ENCODE measurements at places on chromosomes 1 and 21. TPM values are rescaled to one million over a fixed set of nuclear protein-coding genes. Genes with fewer than 3 reads are reported as not detected.

- H3K4me1 ChIP-seq, result no peaks in the 10 kb centered on the region
- no peaks in the 10 kb centered on the region for H3K27me3 ChIP-seq
- H3K36me3 ChIP-seq, result no peaks in the 10 kb centered on the region
- H3K27ac ChIP-seq, result peak overlapping the region; percentile 93
- peak; percentile 77 for DNase-seq
- H3K4me3 ChIP-seq, result peak overlapping the region; percentile 94
Observed at GRCh38 chr1:150235294-150235851, 539 bp downstream of the ANP32E start.

- DNase-seq, result no peak
- no peak overlapping the region for H3K4me3 ChIP-seq
- H3K27me3 ChIP-seq, result no peaks in the 10 kb centered on the region
- no peaks in the 10 kb centered on the region for H3K36me3 ChIP-seq
Observed at GRCh38 chr1:25609921-25610320, 6.7 kb upstream of the MAN1C1 start.

DNA sequence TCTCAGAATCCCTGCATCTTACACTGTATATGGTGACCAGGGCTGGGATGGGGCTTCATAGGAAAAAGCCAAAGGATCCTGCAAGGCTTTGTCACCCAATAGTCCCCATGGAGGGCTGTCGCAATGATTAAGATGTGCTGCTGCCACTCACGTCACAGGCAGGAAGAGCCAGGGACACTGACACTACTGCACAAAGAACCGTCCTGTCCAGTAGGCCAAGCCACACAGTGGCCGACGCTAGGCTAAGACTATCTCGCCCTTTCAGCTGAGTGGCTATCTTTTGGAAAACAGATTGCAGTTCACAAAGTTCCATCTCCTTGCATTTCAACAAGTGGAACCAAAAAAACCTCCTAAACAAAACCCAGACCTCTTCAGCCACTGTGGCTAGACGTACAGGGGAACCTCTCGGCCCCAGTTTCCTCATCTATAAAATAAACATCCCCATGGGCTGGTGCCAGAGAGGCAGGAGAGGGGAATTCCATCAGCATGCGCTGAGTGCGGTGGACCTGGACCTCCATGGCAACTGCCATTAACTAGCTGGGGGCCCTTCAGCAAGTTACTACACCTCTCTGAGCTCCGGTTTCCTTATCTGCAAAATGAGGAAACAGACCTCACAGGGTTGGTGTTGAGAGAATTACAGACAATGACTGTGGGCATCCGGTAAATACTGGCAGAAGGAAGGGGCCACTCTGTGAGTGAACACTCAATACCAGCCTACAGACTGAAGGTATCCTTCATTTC, 8.7 kb downstream of the CAPZB start:
- no peak overlapping the region for H3K27ac ChIP-seq
- no peak overlapping the region for H3K4me3 ChIP-seq
- no peaks in the 10 kb centered on the region for H3K27me3 ChIP-seq

DNA sequence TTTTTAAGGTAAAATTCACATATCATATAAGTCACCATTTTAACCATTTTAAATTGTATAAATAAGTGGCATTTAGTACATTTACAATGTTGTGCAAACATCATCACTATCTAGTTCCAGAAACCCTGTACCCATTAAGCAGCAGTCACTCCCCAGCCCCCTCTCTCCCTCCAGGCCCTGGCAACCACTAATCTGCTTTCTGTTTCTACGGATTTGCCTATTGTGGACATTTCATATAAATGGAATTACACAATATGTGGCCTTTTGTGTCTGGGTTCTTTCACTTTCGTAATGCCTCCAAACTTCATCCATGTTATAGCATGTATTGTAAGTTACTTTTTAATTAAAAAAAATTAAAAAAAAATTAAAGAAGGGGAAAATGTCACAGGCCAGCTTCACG, 58.0 kb upstream of the RAB3GAP2 start:
- H3K27ac ChIP-seq, result no peak overlapping the region
- no peak overlapping the region for H3K4me3 ChIP-seq
- no peaks in the 10 kb centered on the region for H3K4me1 ChIP-seq
- no peak for DNase-seq

GRCh38 chr1:230778916-230779590, 31.9 kb downstream of the CAPN9 start:
- no peaks in the 10 kb centered on the region for H3K27me3 ChIP-seq
- H3K36me3 ChIP-seq, result no peaks in the 10 kb centered on the region
- H3K27ac ChIP-seq, result no peak overlapping the region
- H3K4me1 ChIP-seq, result no peaks in the 10 kb centered on the region

GRCh38 chr1:94325377-94326302, 88.3 kb upstream of the ARHGAP29 start:
- no peak for DNase-seq
- peak overlapping the region; percentile 82 for H3K27ac ChIP-seq
- H3K36me3 ChIP-seq, result no peaks in the 10 kb centered on the region
- H3K27me3 ChIP-seq, result no peaks in the 10 kb centered on the region
- no peak overlapping the region for H3K4me3 ChIP-seq
- peaks cover 15% of the 10 kb centered on the region for H3K4me1 ChIP-seq

DNA sequence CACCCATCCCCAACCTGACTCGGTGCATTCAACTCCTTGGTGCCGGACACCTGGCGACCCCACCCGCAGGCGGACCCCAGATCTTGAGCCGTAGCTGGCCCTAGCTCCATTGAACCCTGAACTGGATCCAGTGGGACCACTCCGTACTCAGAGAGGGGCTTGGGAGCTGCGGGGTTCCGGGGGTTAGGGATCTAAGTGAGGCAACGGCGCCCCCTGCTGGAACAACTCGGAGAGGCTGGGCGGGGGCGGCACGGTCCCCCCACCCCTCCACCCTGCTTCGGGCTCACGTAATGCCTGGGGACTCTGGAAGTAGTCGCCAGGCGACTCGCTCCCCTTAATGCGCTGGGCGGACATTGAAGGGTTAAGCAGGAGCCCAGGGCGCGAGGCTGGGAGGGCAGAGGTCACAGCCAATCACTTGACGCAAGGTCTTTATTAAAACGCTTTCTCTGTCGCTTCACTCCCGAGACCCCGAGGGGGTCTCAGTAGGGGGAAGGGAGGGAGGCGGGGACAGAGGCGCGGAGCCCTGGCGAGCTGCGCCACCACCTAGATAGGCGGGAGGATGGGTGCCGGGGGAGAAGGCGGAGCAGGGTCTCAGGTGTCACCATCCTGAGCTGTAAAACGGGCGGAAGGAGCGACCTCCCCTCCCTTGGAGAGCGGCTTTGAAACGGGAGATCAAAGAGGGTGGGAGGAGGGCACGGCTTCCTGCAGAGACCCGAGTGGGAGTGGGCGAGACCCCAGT, 704 bp upstream of the CRABP2 start:
- H3K4me1 ChIP-seq, result no peaks in the 10 kb centered on the region
- no peaks in the 10 kb centered on the region for H3K36me3 ChIP-seq
- H3K27ac ChIP-seq, result peak overlapping the region; percentile 26
- peak; percentile 92 for DNase-seq
- H3K4me3 ChIP-seq, result no peak overlapping the region

GRCh38 chr1:77900687-77901293, 12.4 kb downstream of the NEXN start:
- no peaks in the 10 kb centered on the region for H3K36me3 ChIP-seq
- peaks cover 3% of the 10 kb centered on the region for H3K4me1 ChIP-seq
- H3K27me3 ChIP-seq, result no peaks in the 10 kb centered on the region
- no peak for DNase-seq
- H3K4me3 ChIP-seq, result peak overlapping the region; percentile 34
- no peak overlapping the region for H3K27ac ChIP-seq

GRCh38 chr1:106980121-106980520, 76.4 kb upstream of the PRMT6 start:
- no peaks in the 10 kb centered on the region for H3K36me3 ChIP-seq
- DNase-seq, result no peak
- no peaks in the 10 kb centered on the region for H3K27me3 ChIP-seq
- no peak overlapping the region for H3K27ac ChIP-seq
- H3K4me3 ChIP-seq, result no peak overlapping the region

- no peaks in the 10 kb centered on the region for H3K27me3 ChIP-seq
- no peak overlapping the region for H3K4me3 ChIP-seq
- H3K4me1 ChIP-seq, result no peaks in the 10 kb centered on the region
- H3K27ac ChIP-seq, result no peak overlapping the region
- no peak for DNase-seq
Observed at GRCh38 chr1:45945426-45945825, 142.0 kb downstream of the MAST2 start.

DNA sequence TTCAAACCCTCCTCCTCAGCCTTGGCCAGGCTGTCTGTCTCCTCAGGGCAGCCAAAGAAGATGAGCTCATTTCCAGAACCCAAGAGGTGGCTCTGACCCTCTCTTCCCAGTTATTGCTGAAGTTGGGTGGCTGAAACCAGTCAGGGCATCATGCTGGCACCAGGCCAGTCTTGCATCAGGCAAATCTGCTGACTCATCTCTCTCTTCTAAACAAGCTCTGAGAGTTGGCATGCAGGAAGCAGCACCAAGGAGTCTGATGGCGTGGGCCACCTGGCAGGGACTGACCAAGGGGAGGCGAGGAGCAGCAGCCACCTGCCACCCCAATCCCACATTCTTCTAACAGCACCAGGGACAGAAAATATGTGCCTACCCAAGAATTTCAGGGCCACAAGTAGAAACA, 104.8 kb upstream of the ATP1A1 start:
- H3K27me3 ChIP-seq, result no peaks in the 10 kb centered on the region
- no peak for DNase-seq
- H3K27ac ChIP-seq, result no peak overlapping the region
- H3K36me3 ChIP-seq, result no peaks in the 10 kb centered on the region
- no peaks in the 10 kb centered on the region for H3K4me1 ChIP-seq

GRCh38 chr1:195481293-195481692, 1126.9 kb downstream of the KCNT2 start:
- no peaks in the 10 kb centered on the region for H3K36me3 ChIP-seq
- H3K27ac ChIP-seq, result no peak overlapping the region
- no peaks in the 10 kb centered on the region for H3K27me3 ChIP-seq
- no peak for DNase-seq
- no peak overlapping the region for H3K4me3 ChIP-seq
- H3K4me1 ChIP-seq, result no peaks in the 10 kb centered on the region

DNA sequence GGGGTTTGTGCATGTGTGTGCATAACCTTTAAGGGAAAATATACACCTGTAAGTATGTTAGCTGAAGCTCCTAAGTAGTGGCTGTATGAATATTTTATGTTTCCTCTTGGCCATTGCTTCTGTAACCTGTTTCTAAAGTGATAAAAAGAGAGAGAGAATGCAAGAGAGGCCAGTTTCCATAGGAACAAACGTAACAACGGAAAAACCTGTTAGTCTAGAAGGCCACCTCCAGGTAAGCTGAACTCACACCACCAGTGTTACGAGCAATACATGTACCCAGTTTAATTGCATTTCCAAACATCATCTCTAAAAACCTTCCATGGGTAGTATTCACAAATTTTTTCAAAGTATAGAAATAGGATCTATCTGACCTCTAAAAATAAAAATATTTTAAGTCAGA, 63.1 kb downstream of the PLPPR4 start:
- no peaks in the 10 kb centered on the region for H3K27me3 ChIP-seq
- H3K27ac ChIP-seq, result no peak overlapping the region
- no peak overlapping the region for H3K4me3 ChIP-seq

DNA sequence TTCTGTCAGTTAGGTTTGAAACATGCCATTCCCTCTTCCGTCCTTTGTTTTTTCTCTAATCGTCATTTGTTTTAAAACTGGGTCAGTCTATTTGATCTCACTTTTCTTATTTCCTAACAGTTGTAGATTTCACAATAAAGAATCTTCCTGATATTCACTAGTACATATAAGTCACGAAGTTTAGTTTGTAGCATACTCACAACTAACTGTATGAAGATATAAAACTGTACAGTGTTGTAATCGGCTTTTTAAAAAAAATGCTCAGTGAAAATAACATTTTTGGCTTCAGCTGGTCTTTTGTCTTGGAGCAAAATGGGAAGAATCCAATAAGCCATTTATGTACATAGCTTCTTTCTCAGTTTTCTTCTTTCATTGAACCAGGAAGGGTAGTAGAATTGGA, 78.3 kb downstream of the NCAM2 start:
- H3K27ac ChIP-seq, result no peak overlapping the region
- no peaks in the 10 kb centered on the region for H3K4me1 ChIP-seq
- H3K36me3 ChIP-seq, result no peaks in the 10 kb centered on the region
- no peak for DNase-seq

GRCh38 chr1:87155170-87155569, 173.5 kb upstream of the LMO4 start:
- H3K36me3 ChIP-seq, result no peaks in the 10 kb centered on the region
- H3K4me1 ChIP-seq, result no peaks in the 10 kb centered on the region
- DNase-seq, result no peak
- no peak overlapping the region for H3K27ac ChIP-seq
- no peaks in the 10 kb centered on the region for H3K27me3 ChIP-seq
- no peak overlapping the region for H3K4me3 ChIP-seq

DNA sequence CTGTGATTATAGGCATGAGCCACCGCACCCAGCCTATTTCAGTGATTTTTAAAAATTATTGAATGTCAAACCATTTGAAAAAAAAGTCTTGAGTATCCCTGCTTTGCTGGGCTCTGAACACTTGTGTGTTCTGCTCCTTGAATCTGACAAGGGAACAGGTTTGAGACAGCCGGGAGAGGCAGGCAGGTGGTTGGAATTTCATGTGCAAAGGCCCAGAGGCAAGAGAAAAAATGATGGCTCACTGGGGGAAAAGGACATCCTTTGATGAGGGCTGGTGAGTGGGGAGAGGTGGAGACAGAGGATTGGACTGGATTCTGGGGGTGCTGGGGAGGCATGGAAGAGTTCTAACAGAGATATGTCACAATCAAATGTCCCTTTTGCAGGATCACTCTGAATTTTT, 13.1 kb upstream of the WASF2 start:
- no peak overlapping the region for H3K27ac ChIP-seq
- H3K4me3 ChIP-seq, result no peak overlapping the region
- H3K4me1 ChIP-seq, result no peaks in the 10 kb centered on the region

DNA sequence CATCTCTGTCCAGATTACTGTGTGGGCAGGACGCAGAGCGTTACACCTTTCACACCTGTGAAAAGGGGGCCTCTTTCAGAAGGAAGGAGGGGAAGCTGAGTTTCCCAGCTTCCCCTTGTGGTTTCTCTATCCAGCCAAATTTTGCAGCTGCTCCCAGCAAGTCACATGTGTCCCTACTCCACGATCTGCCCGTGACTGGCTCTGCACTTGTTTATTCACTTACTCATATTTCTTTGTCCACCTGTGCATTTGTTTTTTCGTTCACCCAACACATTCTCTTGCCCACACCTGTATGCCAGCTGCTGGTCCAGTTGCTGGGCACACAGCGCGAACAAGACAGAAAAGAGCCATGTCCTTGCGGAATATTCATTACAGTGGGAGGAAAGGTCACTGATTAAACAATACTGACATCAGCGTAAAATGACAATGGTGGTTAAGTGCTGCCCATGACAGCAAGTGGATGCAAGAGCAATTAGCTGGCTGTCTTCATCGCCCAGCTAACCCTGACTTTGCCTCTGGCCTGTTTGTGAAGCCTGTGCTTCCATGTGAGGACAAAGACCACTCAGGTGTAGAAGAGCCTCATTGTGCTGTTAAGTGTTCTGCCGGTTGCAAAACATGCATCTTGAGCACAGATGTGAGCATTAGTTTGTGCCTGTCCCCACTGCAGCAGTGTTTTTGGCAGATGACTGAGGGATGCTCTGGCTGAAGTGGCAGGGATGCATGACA, 28.6 kb upstream of the NEK2 start:
- H3K4me1 ChIP-seq, result no peaks in the 10 kb centered on the region
- no peak for DNase-seq
- no peaks in the 10 kb centered on the region for H3K36me3 ChIP-seq
- H3K4me3 ChIP-seq, result no peak overlapping the region

Gene UMODL1
- 0.45 TPM for total RNA-seq

Gene LCE6A
- total RNA-seq, result not detected

Gene RIPPLY3
- total RNA-seq, result not detected

Gene INSRR
- not detected for total RNA-seq

Gene PDPN
- 19.5 TPM for total RNA-seq
